ENCODE measurements at places on chromosomes 2 and 18. TPM values are rescaled to one million over a fixed set of nuclear protein-coding genes. Genes with fewer than 3 reads are reported as not detected.

The IL36RN gene
- 0.14 TPM for total RNA-seq

The PPP1R1C gene
- total RNA-seq = 2.2 TPM

The GAL3ST2 gene
- total RNA-seq = 0.34 TPM

The MYO1B gene
- total RNA-seq = 65.7 TPM

The HJURP gene
- 76.7 TPM for total RNA-seq

The IL1R1 gene
- total RNA-seq = 40.2 TPM

The PUS10 gene
- 3.2 TPM for total RNA-seq

The TDRD15 gene
- total RNA-seq = not detected

The SERPINB3 gene
- total RNA-seq = 0.12 TPM

The DHX57 gene
- total RNA-seq = 20.9 TPM

The DGKD gene
- total RNA-seq = 103 TPM

The B3GNT7 gene
- total RNA-seq = 2.0 TPM

The CGREF1 gene
- 8.4 TPM for total RNA-seq

The NEB gene
- total RNA-seq = 0.12 TPM

The PLEKHH2 gene
- total RNA-seq = 1.2 TPM

The CYP27C1 gene
- 4.9 TPM for total RNA-seq

The ATP6V1B1 gene
- 2.6 TPM for total RNA-seq

Data from A549 treated with CORT108297 at 1 μM for 4 hours (cell line).